B cell (primary cell): ENCODE measurements at places on chromosomes 16 and 17. TPM values are rescaled to one million over a fixed set of nuclear protein-coding genes. Genes with fewer than 3 reads are reported as not detected.

SLC16A13 gene
- 4.8 and 7.4 TPM in 2 replicates for polyA plus RNA-seq

C16orf92 gene
- polyA plus RNA-seq = not detected in 2 replicates

FAM83G gene
- polyA plus RNA-seq = 4.2 and 4.7 TPM in 2 replicates

C1QL1 gene
- polyA plus RNA-seq = not detected in 2 replicates

NPB gene
- not detected in 2 replicates for polyA plus RNA-seq
